ENCODE measurements at places on chromosomes 7 and 10.

DNA sequence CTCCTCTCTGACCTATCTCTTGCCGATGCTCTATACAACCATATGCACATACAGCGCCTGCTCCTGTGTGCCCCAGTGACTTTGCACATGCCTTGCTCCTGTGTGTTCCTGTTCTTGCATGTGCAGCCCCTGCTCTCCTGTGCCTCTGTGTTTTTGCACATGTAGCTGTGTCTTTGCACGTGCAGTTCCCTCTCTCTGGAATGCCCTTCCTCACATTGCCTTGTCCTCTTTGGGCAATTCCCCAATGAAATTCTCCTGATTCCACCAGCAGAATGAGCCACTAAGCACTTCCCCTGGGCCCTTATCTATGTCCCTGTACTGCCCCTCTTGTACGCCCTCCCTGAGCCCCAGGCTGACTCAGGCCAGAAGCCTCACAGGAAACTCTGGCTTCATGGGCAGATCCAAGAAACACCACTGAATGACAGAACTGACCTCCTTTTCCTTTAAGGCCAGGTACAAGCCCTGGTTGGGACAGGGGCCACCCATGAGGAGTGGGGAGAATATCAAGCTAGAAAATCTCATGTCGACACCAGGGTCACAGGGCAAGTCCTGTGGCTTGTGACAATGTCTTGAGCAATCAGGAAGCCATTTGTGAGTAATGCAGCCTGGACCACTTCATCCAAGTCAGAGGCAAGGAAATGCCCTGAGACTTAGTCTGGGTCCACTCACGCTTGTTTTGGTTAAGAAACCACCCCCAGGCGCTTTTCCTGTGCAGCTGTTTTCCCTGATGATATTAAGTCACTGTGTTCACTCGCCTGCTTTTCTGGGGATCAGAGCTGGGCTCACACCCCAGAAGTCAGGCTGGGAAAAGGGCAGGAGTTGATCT, 1.9 kb upstream of the ARHGAP22 start:
- no peak for DNase-seq

DNA sequence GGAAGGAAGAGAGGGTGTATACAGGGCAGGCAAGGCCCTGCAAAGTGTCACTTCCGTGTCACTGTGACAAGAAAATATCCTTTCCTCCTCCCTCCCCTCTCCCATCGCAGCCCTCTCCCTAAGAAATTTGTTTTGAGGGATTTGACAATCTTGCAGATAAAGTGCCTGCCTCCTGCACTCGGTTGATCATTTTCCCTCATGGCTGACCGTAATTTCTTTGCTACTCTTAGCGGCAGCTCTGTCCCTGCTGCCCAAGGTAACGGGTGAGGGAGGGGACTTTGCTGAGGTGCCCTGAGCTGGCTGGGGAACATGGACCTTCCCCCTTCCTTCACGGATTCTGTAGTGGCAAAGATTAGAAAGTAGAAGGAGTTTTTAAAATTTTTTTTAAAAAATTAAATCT, 179.1 kb downstream of the TCF7L2 start:
- no peak for DNase-seq

DNA sequence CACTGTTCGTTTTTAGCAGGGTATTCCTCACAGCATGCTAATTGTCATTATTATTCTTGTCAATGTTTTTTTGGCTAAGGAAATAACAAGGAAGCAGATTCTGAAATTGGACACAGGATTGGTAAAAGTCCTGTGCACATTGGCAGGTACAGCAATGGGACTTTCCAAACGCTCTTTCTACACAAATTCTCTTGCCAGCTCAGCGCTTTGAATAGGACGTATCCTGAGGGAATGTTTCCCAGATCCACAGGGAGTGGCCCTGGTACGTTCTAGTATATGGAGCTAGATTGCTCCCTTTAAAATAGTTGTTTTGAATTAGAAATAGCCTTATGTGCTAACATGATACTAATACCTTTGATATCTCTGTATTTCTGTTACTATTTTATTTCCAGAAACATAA, 82.8 kb upstream of the GRB10 start:
- DNase-seq = no peak

GRCh38 chr7:73715648-73716317, 3.7 kb downstream of the STX1A start:
- peak; percentile 34 for DNase-seq

GRCh38 chr10:22607261-22607660, 107.1 kb downstream of the PIP4K2A start:
- no peak for DNase-seq

All from NCI-H446 (cell line).